ENCODE measurements at places on chromosomes 3 and 15.
A peak's percentile ranks its signal among the peaks of the same experiment; 100 is the strongest.

DNA sequence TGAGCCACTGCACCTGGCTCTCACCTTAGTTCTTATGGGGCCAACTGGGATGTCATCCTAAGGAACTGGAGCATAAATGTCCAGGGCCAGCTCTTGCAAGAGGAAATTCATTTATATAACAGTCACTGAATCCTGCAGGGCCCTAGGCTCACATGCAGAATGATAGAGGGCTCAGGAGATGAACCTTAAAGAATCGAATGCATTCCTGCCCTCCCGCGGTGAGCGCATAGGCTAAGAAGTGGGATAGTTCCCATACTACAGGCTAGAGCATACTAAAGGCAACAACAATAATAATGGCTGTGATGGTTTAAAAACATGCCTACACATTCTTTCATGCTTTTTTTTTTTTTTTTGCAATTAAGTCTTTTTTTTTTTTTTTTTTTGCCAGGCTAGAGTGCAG lies 17.1 kb upstream of the CSRNP1 start:
- no peak for DNase-seq

DNA sequence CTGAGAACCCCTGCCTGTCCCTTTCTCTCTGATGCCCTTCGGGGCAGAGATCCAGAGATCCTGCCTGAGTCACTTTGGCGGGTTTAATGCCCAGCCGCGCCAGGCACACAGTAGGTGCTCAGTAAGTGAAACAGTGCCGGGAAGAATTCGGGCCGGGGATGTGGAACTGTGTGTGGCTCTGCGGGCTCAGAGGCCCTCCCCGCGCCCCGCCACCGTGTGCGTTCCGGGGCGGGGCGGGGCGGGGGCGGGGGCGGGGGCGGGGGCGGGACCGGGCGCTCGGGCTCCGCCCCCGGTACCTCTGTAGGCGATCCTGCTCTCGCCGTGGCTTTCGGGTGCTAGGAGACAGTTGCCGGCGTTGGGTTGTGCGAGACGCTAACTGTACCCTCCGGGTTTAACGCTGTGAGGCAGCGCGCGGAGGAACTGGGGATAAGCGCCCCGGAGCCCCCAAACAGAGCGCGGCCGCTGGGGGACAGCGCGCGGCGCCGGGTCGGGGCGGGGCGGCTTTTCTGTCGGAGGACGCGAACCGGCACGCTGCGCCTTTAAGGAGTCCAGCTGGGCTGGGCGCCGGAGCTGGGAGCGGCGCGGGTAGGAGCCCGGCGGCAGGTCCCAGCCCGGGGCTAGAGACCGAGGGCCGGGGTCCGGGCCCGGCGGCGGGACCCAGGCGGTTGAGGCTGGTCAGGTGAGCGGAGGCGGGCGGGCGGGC lies at the start of gene ABHD6:
Gene ABHD6, plus strand, starts transcription at position 555 of the 703 bp plus-strand sequence. CDS start 18,795 bp downstream, outside the sequence.
- DNase-seq = peak; percentile 84

DNA sequence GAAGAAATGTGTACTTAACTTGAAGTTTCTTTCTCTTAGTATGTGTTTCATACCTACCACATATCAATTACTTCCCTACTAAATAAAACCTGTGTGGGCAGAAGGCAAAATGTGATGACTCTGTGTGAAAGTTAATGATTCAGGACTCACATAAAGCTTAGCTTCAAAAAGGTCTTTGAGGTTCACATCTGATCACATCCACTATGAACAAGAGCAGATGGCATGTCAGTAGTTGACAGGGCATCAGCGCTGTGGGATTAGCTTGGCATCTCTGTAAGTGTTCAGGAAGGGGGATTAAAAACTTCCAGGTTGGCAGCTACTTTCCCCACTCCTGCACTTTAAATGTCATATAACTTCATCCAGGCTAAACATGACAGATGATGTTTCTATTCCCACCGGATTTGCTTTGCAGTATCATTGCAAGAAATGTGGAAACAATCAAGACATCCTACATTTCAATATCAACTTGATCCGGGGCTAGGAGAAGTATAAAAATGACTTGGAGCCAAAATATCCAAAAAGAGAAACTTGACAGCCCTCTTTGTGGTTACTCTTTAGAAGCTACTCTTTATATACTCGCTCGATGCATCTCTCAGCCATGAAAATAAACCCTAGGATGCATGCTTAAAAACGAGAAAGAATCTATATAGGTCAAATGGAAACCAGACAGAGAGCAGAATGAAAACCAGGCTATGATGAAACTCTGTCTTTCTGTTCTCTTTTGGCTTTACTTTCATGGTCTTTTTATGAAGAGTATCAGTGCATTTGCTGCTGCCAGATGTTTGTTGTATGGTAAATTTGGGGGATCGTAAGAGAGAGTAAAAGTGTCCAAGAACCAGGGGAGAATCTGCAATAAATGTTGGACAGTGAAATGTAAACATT lies 273.1 kb upstream of the ALCAM start:
- no peak for DNase-seq

GRCh38 chr3:36937492-36937891 lies 7.4 kb downstream of the TRANK1 start:
- no peak for DNase-seq

GRCh38 chr3:88057630-88058305 lies 1.0 kb downstream of the CGGBP1 start:
- DNase-seq = peak; percentile 45

DNA sequence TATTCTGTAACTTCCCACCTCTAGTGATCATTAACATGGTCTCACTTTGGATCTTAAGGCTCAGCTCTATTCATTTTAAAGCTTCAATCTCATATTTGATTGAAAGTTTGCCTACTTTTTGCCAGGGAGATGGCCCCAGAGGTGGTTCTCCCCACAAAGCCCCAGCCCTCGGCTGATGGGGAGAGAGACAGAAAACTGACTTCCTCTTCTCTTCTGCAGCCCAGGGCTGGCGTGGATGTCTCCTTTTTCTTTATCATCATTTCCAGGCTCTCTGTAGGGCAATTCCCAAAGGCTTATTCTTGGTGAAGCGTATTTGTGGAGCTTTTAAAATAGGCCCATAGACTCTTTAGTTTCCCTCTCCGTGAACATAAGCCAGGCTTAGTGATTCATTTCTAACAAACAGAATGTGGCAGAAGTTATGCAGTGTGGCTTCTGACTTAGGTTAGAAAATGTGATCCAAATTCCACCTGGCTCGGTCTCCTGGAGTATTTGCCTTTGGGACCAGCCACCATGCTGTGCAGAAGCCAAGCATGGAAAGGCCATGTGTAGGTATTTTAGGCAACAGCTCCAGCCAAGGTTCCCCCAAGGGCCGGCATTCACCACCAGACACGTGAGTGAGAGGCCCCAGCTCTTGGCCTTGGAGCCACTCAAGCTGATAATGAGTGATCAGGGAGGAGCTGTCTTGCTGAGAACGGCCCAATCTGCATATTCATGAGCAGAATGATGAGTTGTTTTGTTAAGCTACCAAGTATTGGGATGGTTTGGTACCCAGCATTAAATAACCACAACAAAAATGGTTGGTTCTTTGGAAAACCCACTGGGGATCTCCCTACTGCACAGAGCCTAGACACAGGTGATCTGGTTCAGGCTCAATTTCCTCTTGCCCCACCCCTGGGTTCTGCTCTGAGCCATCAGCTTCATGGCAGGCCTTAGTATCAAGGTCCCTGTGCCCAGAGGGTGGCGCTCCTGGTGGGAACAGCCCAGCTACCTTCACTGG lies 353.2 kb upstream of the PROK2 start:
- DNase-seq = no peak

GRCh38 chr3:42115215-42115614 lies 24.1 kb downstream of the TRAK1 start:
- DNase-seq = no peak

- DNase-seq = no peak
Measured at GRCh38 chr3:124246376-124246775, 254.5 kb upstream of the ROPN1 start.

DNA sequence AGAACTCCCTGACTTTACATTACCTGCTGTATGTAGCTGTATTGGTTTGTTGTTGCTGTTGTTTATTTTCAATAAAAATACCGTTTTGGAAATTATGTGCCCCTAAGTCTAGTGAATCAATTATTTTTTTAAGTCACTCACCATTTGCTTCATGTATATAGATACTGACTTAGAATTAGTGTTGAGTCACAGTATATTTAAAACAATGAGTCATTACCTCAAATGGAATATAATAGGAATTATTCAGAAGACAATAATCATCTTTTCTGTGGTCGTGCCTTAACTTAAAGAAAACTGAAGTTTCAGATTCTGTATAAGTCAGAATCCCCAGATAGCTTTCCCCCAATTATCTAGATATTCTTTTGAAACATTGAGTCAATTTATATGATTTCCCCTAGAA lies 21.0 kb upstream of the ALDH1A2 start:
- no peak for DNase-seq

DNA sequence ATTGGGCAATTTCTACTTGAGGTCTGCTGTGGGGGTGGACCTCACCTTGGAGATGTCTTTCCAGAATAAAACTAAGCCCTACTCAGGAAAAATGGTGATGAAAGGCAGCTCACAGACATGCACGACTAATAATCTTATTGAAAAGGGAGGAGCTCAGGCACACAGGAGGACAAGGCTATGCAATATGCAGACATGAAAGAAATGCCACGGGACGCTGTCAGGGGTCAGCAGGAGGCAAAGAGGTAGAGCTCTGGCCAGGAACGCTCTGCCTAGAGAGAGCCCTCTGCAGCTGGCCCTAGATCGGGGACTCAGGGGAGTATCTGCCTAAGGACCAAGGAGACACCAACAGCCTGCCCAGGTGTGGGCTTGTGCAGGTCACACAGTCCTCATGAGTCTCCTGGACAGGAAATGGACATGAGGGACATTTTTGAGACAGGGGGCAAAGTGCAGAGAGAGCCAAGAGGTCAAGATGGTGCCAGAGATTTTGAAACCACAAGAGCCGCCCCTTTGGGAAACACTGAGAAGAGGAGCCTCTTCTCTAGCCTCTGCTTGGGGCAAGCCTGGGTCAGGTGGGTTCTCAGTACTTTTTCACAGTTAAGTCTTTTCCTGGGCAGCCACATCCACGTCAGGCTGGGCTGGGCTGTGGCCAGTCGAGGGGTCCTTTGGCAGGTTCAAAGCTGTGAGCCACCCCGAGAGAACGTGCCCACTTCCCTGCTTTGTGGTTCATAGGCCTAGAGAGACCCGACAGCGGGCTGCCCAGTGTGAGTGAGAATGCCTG lies 23.2 kb downstream of the EAF1 start:
- DNase-seq = no peak

DNA sequence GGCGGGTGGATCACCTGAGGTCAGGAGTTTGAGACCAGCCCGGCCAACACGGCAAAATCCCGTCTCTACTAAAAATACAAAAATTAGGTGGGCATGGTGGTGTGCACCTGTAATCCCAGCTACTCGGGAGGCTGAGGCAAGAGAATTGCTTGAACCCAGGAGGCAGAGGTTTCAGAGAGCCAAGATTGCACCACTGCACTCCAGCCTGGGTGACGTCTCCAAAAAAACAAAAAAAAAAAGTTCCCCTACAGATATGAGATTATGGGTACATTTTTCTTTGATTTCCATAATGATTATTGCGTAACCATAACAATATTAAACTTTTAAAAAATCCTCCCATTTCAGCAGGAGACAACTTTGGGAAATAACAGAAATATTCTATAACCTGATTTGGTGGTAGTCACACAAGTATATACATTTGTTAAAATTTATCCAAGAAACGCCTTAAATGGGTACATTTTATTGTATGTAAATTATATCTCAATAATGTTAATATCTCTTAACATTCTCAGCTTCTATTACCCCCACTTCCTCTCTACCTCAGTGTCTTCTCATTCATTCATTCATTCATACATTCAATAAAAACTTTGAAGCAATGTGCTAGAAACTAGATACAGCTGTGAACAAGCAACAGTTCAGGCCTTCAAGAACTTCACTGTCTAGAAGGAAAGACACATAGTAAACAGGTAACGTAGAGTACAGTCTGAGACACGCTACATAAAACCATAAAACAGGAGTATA lies 6.6 kb downstream of the UBR1 start:
- DNase-seq = no peak

GRCh38 chr15:49101536-49101935 lies 53.9 kb downstream of the COPS2 start:
- DNase-seq = no peak

GRCh38 chr15:68317281-68318007 lies 39.9 kb downstream of the FEM1B start:
- no peak for DNase-seq

DNA sequence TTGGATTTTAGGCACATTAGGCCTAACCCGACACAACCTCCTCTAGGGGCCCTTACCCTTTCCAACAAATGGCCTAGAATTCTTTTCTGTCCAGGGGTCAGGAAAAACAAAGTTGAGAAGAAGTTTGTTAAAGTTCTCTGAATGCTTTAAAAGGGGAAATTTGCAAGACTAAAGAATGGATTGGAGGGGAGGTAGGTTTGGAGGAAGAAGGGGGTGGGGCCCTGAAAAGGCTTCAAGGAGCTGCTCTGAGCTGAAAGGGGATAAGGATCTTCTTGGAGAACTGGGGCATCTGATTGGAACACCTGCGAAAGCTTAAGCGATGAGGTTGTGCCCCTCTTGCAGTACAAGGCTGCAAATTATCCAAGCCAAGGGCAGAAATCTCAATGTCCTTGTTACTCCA lies 3.9 kb upstream of the SENP2 start:
- no peak for DNase-seq

DNA sequence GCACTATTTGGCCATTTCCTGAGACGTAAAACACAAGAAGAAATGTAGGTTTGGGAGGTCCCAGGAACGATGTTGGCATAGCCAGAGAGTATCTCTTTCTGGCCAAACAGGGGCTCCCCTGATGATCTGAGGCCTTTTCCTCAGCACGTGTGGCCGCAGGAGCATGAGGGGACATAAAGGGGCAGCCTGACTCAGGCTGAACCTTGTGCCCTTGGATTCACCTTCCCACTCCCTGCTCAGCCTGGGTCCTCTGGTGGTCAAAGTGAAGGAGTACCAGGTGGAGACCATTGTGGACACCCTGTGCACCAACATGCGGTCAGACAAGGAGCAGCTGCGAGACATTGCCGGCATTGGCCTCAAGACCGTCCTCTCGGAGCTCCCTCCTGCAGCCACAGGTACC lies 10.6 kb downstream of the CAND2 start:
- no peak for DNase-seq

GRCh38 chr3:41265011-41265545 lies 65.8 kb downstream of the CTNNB1 start:
- DNase-seq = no peak

GRCh38 chr15:81893182-81893835 lies 152.5 kb downstream of the MEX3B start:
- DNase-seq = no peak

DNA sequence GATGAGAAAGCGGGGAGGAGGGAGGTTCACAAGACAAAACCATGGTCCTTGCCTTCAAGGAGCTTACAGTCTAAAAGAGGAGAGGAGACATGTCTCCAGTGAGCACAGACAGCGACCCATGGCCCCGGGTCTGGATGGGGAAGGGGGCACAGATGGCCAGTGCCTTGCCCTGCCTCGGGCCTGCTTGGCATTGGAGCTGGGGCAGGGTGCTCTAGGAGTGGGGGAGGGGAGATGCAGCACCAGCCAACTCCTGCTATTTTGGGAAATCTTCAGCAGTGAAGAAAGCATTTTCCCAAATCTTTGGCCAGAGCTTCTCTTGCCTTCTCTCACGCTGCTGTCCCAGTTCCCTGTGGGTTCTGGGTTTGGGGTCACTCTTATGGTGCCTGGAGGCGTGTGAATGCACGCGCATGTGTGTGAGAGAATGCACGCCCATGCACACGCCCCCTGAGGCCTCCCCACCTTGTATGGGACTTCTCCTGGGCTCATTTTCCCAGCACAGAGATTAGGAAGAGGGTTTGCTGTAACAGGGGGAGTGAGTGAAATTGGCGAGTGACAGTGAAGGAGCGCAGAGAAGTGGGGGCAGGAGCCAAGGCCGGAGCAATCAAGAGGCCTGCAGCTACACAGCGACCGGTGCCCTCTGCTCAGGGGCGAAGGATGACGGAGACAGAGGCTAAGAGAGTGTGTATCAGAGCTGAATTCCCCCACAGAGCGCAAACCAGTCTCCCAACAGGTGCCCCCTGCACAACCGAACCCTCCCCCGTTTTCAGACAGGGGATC lies 71.5 kb downstream of the SEMA5B start:
- no peak for DNase-seq
